ENCODE measurements at places on chromosomes 16 and 17.

DNA sequence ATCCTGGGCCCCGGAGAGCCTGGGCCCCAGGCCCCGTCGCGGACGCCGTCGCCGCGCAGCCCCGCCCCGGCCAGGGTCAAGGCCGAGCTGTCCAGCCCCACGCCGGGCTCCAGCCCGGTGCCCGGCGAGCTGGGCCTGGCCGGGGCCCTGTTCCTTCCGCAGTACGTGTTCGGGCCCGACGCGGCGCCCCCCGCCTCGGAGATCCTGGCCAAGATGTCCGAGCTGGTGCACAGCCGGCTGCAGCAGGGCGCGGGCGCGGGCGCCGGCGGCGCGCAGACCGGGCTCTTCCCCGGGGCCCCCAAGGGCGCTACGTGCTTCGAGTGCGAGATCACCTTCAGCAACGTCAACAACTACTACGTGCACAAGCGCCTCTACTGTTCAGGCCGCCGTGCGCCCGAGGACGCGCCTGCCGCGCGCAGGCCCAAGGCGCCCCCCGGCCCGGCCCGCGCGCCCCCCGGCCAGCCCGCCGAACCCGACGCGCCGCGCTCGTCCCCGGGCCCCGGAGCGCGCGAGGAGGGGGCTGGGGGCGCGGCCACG is 36.8 kb upstream of the ZC3H18 start:
- peak overlapping the region; percentile 24 for H3K4me3 ChIP-seq
- H3K4me1 ChIP-seq = peaks cover 22% of the 10 kb centered on the region
- no peak for DNase-seq
- H3K36me3 ChIP-seq = no peaks in the 10 kb centered on the region

DNA sequence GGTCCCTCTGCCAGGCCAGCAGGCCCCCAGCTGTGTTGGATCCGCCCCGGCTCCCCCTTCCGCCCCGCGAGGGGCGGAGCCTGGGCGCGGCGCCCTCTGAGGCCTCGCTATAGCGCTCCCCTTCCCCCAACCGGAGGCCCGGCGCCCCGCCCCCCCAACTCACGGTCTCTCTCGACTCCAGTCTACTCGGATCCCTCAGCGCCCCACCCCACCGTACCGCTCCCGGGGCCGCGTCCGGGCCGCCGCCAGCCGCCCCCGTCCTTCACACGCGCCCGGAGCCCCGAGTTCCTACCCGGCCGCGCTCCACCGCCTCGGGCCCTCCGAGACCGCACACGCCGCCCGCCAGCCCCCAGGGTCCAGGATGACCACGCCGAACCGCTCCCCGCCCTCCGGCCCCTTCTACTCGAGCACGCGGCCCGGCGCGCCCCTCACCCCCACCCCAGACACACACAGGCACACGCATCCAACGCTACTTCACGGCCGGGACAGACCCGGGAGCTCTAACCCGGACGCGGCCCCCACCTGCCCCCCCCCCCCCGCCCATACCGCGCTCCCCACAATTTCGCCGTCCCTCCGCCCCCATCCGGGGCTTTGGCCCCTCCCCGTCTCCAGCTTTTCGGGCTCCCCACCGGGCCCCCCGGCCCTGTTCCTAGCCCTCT is 1.4 kb downstream of the PHF23 start:
- H3K36me3 ChIP-seq = peaks cover 29% of the 10 kb centered on the region
- peak overlapping the region; percentile 80 for H3K4me3 ChIP-seq
- peaks cover 40% of the 10 kb centered on the region for H3K4me1 ChIP-seq
- H3K27ac ChIP-seq = peak overlapping the region; percentile 98

GRCh38 chr17:12789075-12789480 is 220 bp upstream of the ARHGAP44 start:
- no peaks in the 10 kb centered on the region for H3K36me3 ChIP-seq
- peaks cover 22% of the 10 kb centered on the region for H3K4me1 ChIP-seq
- H3K27me3 ChIP-seq = no peaks in the 10 kb centered on the region

DNA sequence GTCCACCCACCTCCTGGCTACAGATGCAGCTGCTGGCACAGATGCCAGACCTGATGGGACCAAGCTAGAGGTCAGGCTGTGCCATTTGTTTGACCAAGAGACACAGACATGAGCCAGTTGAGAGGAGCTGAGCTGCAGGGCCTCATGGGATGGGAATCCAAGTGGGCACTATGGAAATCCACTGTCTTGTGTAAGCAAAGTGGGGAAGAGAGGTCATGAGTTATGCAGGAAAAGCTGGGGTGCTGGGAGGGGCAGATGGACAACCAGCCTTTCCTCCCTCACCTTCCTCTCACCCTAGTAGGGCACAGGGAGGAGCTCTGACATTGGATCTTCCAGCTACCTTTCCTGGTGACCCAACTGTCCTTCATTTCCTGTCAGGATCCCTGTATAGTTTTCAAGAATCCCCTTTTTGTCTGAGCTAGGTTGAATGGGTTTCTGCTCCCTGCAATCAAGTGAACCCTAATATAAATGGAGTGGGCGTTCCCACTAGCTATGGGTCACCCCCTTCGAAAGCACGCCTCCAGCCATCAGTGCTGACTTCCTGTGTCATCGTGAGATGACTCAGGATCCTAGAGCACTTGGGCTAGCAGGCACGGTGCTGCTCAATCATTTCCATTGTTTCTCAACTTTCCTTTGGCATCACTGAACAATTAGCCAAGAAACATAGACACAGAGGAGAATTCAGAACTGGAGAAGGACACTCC is 13.6 kb downstream of the ATPAF2 start:
- H3K27me3 ChIP-seq = no peaks in the 10 kb centered on the region
- DNase-seq = peak; percentile 29
- peak overlapping the region; percentile 24 for H3K27ac ChIP-seq
- no peaks in the 10 kb centered on the region for H3K4me1 ChIP-seq

GRCh38 chr16:80583466-80583865 is 42.7 kb downstream of the DYNLRB2 start:
- no peaks in the 10 kb centered on the region for H3K27me3 ChIP-seq
- no peak overlapping the region for H3K27ac ChIP-seq
- DNase-seq = no peak
- H3K36me3 ChIP-seq = no peaks in the 10 kb centered on the region
- no peak overlapping the region for H3K4me3 ChIP-seq

DNA sequence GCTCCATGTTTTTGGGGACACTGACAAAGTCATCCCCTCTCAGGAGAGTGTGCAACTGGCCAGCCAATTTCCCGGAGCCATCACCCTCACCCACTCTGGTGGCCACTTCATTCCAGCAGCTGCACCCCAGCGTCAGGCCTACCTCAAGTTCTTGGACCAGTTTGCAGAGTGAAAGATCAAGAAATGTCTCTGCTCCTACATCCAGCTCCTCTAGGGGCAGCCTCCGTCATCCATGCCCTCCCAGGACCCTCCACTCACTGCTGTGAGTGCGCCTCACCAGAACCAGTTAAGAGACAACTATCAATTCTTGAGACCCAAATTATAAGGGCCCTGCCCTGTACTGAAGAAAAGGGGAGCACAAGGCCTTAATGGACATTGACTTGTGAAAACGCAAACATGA is 1.1 kb downstream of the OVCA2 start:
- H3K4me1 ChIP-seq = peaks cover 24% of the 10 kb centered on the region
- H3K27ac ChIP-seq = peak overlapping the region; percentile 90
- H3K27me3 ChIP-seq = no peaks in the 10 kb centered on the region
- no peak for DNase-seq
- H3K36me3 ChIP-seq = peaks cover 2% of the 10 kb centered on the region

DNA sequence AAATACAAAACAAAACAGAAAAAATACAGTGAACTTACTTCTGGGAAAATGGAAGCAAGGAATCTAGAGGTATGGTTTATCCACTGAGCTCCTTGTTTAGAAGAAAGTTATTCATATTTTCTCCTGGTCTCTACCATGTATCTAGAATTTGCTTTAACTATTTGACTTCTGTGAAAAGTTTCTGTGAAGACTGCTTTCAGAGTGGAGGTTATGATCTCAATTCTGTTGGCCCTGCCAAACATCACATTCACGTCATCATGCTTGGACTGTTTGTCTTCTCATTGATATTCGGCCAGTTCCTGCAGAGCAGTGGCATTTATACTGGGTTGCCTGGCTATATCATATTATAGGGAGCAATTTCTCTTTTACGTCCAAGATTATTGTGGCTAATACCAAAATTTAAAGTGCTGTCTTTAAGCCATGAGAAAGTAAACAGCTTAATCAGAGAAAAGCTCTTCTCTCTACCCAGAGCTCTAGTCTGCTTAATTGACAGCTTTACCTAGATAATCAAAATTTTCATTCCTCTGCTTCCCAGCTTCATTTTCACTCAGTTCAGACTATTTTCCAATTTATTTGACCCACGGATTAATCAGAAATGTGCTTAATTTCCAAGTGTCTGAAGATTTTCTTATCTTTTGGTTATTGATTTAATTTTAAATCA is at the start of gene ABCA8:
ABCA8 (minus strand) TSS at position 212 of the 661 bp plus-strand sequence. CDS start 13,358 bp downstream, outside the sequence.
- H3K4me1 ChIP-seq = no peaks in the 10 kb centered on the region
- no peak for DNase-seq
- peak within 1 kb of the TSS; percentile 37 for H3K27ac ChIP-seq

GRCh38 chr17:64129515-64129764 is 504 bp downstream of the ERN1 start:
- H3K27me3 ChIP-seq = no peaks in the 10 kb centered on the region
- no peak for DNase-seq
- peak overlapping the region; percentile 81 for H3K4me3 ChIP-seq
- H3K4me1 ChIP-seq = peaks cover 34% of the 10 kb centered on the region

- H3K36me3 ChIP-seq = no peaks in the 10 kb centered on the region
- H3K4me1 ChIP-seq = no peaks in the 10 kb centered on the region
- H3K27me3 ChIP-seq = no peaks in the 10 kb centered on the region
Observed at GRCh38 chr16:7350806-7351205, 18.2 kb downstream of the RBFOX1 start.

DNA sequence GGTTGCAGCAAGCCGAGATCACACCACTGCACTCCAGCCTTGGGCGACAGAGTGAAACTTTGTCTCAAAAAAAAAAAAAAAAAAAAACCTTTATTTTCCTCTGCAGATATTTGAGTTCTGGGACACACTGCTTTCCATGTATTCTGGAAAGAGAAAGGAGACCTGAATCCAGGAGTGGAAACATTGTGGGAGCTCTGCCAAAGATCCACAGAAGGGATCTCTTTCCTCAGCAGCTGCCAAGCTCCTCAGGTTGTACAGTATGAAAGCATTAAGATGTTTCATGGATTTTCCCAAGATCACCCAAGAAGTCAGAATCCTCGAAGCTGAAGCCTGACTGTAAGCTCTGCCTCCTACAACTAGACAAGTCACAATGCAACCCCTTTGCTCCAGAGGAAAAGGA is 13.5 kb downstream of the NPRL3 start:
- no peaks in the 10 kb centered on the region for H3K4me1 ChIP-seq
- H3K27ac ChIP-seq = no peak overlapping the region
- DNase-seq = no peak
- peaks cover 10% of the 10 kb centered on the region for H3K36me3 ChIP-seq
- no peak overlapping the region for H3K4me3 ChIP-seq

GRCh38 chr16:49638673-49639610 is 217.0 kb downstream of the ZNF423 start:
- no peaks in the 10 kb centered on the region for H3K27me3 ChIP-seq
- no peak overlapping the region for H3K4me3 ChIP-seq
- peak; percentile 82 for DNase-seq
- peak overlapping the region; percentile 54 for H3K27ac ChIP-seq

DNA sequence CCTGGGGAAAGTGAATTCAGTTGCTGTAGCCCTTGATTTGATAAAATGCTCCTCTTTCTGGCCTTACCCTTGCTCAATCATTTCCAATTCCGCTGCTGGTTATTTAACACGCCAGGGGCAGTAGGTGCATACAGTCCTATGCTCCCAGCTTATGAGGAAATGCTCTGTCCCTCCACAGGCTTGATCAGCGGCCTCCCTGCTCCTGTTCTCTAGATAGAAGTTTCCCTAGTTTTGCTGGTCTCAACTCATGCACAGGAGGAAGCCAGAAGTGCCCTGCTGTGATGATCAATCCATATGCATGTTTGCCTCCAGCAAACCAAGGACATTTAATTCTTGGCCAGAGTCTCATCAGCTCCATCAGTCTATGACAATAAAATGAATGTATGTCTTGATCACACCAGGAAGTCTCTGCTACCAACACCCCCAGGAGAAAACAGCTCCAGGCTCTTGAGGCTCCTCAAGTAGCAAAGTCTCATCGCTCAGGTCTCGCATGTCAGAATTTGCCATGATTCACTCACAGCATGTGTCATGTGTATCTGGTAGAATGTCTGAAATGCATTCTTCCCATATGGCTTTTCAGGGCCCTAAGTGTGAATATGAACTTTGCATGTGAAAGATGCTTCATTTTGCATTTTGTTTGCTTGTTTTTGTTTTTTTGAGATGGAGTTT is 208.9 kb downstream of the CDH13 start:
- DNase-seq = no peak
- no peak overlapping the region for H3K27ac ChIP-seq
- no peaks in the 10 kb centered on the region for H3K4me1 ChIP-seq
- H3K4me3 ChIP-seq = no peak overlapping the region
- no peaks in the 10 kb centered on the region for H3K27me3 ChIP-seq

- H3K4me3 ChIP-seq = no peak overlapping the region
- no peaks in the 10 kb centered on the region for H3K27me3 ChIP-seq
- no peak for DNase-seq
- H3K27ac ChIP-seq = no peak overlapping the region
Observed at GRCh38 chr16:12958366-12958765, 57.0 kb downstream of the SHISA9 start.

DNA sequence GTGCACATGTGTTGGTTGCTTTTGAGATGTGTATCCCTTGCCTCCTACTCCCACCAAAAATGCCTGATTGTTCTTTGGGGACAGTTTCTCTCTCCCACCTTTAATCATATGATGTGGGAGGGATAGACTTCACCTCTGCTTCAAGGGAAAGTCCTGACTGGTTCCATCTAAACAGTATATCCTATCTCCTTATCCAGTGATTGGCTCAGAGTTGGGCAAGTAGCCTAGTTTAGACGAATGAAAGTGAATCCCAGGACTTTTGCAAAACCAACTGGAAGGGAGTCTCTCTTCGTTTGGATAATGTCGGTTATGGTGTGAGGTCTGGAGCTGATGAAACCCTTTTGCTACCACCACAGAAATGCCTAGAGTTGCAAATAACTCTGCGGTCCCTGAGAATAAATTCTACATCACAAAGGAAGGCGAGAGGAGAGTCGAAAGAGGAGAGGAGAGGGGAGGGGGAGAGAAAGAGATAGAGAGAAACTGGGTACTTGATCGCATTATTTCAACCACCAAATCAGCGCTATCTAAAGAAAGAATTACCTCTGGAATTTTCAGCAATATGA is 77.1 kb upstream of the SALL1 start:
- H3K27ac ChIP-seq = no peak overlapping the region
- no peaks in the 10 kb centered on the region for H3K36me3 ChIP-seq
- H3K27me3 ChIP-seq = no peaks in the 10 kb centered on the region
- H3K4me3 ChIP-seq = no peak overlapping the region

GRCh38 chr17:42900460-42901331 is at the start of gene G6PC1:
Gene G6PC1, plus strand, starts transcription at chr17:42900799. Its CDS starts 78 bp downstream, at chr17:42900877.
- no peak within 1 kb of the TSS for H3K27ac ChIP-seq
- DNase-seq = no peak
- no peaks in the 10 kb centered on the region for H3K36me3 ChIP-seq
- H3K4me1 ChIP-seq = peaks cover under 1% of the 10 kb centered on the region
- H3K4me3 ChIP-seq = no peak within 1 kb of the TSS

GRCh38 chr17:6427279-6427781 is 7.6 kb downstream of the AIPL1 start:
- DNase-seq = no peak
- no peak overlapping the region for H3K4me3 ChIP-seq
- H3K27me3 ChIP-seq = no peaks in the 10 kb centered on the region
- no peaks in the 10 kb centered on the region for H3K4me1 ChIP-seq
- H3K36me3 ChIP-seq = no peaks in the 10 kb centered on the region

All from upper lobe of left lung (tissue), 6 donors.